ENCODE measurements at places on chromosomes 7 and 10.

DNA sequence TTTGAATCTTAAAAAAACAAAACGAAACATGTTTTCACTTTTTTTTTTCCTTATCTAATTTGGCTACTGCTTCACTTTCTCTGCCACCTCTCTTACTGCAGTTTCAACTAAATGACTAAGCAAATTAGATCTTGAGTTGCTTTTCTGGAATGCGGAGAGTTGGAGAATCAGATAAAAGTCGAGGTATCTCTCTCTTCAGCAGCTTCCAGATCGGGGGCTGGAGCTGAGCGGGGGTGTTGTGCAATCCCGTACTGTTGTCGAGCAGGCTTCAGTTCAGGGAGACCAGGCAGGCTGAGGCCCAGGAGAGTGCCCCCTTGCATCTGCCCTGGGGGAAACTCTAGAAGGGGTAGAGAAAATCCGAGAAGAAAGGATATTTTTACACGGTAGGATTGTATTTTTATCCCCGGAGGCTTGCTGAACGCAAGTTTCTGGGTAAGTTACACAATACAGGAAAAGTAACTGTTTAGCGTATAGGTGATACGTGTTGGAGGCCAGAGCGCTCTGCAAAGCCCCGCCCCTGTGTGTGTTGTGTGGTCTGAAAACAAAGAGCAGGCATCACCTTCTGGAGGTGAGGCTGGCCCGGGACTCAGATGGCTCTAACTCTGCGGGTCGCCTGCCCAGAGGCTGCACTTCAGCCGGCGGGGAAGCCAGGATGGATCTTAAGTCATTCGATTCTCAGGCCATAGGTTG, 116.6 kb downstream of the KLF6 start:
- DNase-seq, result peak; percentile 11

- no peak for DNase-seq
Measured at GRCh38 chr7:69759373-69759772, 161.1 kb downstream of the AUTS2 start.

- peak; percentile 32 for DNase-seq
Measured at GRCh38 chr7:16753932-16754855, 639 bp downstream of the TSPAN13 start.

- no peak for DNase-seq
Measured at GRCh38 chr7:114631249-114631822, 216.7 kb downstream of the FOXP2 start.

GRCh38 chr7:27564881-27565482, 97.7 kb downstream of the HIBADH start:
- DNase-seq, result no peak

GRCh38 chr10:43384252-43385221, 13.1 kb downstream of the FXYD4 start:
- no peak for DNase-seq

DNA sequence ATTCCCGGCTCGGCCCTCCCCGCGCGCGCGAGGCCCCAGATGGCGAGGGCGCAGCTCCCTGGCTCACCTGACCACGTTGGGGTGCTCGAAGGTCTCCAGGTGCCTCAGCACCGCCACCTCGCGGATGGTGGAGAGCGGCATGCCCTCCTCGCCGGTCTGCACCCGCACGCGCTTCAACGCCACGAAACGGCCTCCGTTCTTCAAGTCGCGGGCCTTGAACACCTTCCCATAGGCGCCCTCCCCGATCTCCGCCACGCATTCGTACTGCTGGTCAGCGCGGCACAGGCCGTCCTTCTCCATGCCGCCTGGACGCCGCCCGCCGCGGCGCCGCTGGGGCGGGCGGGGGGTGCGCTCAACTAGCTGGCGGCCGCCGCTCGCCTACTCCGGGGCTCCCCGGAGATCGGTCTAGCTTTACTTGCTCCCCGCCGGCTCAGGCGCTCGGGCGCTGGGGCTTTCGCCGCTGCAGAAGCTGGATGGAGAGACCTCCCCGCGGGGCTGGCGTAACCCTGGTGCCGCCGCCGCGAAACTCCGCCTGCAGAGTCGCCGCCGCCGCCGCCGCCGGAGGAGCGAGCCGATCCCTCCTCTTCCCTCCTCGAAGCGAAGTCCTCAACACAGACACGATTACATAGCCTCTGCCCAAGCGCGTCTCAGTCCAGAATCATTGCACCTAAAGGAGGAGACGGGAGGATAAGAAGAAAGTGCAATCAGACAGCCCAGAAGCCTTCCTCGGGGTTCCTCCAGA, 3.2 kb downstream of the CDK6 start:
- DNase-seq, result peak; percentile 88

DNA sequence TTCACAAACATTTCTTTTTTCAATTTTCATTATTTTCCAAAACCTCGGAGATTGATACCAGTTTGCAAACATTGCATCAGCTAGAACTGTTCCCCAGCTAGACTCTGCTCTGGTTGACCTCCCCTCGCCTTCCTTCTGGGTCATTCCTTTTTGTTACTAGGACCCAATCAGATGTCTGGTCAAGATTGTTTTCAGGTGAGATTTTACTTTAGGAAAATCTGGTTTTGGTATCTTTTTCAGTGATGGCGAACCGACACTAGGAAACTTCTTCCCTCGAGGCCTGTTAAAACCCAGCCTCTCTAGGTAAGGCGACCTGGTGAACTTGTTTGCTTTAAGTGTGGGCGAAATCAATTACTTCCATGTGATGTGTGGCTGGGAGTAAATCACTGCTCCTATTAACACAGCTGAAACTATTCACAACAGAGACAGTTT, 8.4 kb downstream of the PROSER2 start:
- DNase-seq, result no peak

- no peak for DNase-seq
Measured at GRCh38 chr10:79111846-79112614, 43.3 kb downstream of the ZMIZ1 start.

- DNase-seq, result no peak
Measured at GRCh38 chr10:93437086-93437945, 44.8 kb downstream of the MYOF start.

DNA sequence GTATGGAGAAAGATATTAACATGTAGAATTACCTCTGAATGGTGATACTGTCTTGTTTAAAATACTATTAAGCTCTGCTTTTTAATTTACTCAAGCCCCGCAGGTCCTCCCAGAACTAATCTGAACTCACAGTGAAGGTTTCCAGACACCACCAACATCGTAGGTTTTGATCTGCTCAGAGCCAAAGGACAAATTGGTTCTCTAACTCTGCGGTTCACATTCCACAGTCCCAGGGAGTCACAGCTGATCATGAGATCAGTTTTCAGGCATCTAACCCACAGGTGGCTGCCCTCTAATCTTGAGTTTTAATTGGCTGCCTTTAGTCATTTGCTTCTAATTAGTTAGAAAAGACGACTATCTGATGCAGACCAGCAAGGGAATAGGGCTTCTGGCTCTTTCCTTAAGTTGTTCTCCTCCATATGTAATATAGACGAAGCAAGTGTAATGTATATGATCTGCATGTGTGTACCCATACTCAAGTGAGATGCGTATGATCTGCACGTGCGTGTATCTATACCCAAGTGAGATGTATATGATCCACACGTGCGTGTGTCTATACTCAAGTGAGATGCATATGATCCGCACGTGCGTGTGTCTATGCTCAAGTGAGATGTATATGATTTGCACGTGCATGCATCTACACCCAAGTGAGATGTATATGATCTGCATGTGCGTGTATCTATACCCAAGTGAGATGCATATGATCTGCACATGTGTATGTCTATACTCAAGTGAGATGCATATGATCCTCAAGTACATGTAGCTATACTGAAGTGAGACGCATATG, 331.5 kb upstream of the NPVF start:
- DNase-seq, result no peak

GRCh38 chr7:69738396-69738951, 140.2 kb downstream of the AUTS2 start:
- no peak for DNase-seq

- DNase-seq, result no peak
Measured at GRCh38 chr7:2040893-2041270, 191.9 kb downstream of the MAD1L1 start.

DNA sequence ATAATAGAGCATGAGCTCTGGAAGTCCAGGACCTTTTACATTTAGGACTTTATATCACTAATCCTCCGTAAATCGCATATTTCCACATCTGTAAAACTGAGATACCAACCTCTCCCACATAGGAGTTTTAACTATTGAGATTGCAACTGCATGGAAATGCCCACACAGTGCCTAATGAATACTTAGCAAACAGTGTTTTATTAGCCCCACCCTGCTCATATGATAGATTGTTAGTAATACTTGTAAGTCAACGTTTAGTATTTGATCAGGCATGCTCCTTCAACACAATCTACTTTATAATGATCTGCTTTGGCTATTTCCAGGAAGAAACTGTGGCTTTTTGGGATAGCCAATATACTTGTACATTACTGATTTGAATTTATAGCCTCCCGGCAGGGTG, 8.5 kb downstream of the PDZD8 start:
- no peak for DNase-seq

- no peak for DNase-seq
Measured at GRCh38 chr7:135855846-135856245, 107.2 kb upstream of the FAM180A start.

- no peak for DNase-seq
Measured at GRCh38 chr7:113873554-113874151, 45.2 kb downstream of the PPP1R3A start.

DNA sequence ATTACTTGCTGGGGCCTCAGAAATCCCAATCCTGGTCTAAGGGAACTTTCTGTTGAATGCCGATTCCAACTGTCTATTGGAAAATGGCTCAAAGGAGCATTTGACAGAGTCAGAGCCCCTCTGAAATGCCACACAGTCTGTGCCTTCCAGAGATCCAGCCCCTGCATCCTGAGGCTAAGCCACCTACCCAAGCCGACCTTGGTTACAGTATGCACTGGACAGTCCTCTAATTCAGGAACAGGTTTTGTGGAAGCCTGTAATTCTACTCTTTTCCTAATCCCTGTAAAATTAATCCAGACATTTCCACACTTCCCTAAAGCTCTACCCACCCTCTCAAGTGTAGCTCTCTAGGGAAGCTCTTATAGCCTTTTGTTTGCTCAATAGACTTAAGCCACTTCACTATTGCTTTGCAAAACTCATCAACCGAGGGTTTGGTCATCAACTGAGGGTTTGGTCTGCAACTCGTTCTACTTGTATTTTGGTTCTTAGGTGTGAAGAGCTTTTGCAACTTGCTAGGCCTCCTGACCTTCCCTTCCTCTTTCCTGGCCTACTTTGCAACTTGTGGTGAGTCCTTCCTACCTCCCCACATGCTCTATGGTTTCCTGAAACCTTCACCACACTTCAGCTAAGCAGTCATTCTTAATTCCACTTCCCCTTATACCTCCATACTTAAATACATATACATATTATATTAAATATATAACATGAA, 364.8 kb downstream of the SFMBT2 start:
- DNase-seq, result no peak

DNA sequence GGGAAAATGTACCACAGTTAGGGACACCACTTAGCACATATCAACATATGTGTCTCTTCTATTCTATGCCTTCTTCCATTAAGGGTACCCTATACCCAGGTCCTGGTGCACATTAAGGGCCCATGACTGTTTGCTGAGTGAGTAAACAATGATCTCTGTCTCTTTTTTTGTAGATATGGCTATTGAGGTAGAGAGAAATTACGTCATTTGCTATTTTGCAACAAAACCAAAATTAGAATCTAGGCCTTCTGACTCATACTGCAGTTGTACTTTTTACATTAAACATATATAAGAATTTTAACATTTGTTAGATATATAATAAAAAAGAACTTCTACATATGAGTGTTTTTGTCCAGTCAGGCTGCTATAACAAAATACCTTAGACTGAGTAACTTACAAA, 683.2 kb upstream of the LRRN3 start:
- DNase-seq, result no peak

GRCh38 chr10:90965720-90966119, 44.8 kb upstream of the ANKRD1 start:
- no peak for DNase-seq

DNA sequence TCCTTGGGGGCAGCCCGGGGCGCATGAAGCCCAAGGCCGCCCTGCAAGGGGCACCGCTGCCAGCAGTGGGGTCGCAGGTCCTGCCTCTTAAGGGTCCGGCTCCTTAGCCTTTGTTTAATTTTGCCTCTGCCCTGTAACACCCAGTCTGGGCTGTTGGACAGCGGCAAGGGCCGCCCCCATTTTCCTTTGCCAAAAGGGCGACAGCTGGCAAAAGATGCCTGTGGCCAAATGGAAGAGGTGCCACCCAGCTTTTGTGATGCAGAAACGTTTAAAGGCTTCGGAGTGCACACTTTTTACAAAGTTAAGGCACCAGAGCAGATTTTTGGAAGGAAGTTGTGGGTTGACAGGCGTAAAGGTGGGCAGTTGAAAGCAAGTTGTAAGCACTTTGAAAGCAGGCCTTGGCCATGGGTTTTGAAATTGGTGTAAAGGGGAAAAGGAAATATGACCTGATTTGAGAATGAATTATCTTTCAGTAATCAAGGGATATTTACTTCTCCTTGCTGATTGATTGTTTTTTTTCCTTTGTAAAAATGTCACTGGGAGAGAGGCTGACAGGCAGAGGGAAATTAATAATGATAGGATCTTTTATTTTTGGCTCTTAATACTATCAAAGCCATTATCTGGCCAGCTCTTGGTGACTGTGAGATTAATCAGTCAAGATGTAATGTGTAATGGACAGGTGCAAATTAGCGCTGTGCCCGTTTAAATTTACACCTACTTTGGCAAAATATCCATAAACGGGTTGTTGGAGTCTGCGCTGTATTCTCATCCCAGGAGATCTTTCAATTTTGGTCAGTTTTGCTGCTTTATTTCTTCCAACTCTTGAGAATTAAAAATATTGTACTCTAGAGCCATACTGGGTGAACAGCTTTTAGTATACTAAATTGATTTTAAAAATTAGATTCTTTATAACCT, 1.2 kb downstream of the CASD1 start:
- DNase-seq, result no peak

DNA sequence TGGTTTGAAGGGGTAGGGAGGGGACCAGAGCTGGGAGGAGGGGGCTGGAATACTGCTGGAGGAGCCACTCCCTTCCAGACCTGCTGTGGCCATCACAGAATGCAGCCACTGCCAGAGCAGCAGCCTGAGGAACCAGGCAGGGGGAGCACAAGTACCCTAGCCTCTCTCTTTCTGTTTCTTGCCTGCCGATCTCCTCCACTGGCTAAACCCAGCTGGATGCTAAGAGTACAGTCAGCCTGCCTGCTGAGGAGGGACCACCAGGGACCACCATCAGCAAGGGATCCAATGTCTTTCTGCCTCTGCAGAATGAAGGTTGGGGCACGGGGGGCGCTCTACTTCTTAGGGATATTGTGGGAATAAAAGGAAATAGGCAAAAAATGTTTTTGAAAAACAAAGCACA, 4.7 kb downstream of the BLVRA start:
- no peak for DNase-seq

- DNase-seq, result no peak
Measured at GRCh38 chr10:30775779-30776591, 146.4 kb upstream of the LYZL2 start.

DNA sequence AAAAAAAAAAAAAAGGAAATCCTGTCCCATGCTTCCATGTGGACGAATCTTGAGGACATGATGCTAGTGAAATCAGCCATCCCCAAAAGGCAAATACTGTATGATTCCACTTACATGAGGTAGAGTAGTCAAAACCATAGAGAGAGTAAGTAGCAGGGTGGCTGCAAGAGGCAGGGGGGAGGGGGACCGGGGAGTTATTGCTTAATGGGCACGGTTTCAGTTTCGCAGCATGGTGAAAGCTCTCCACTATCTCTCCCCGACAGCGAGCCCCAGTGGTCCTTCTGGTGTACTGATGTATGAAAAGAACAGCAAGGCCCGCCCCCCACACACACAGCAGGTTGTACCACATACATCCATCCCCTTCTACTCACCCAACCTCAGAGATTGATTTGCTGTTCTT, 32.8 kb downstream of the NOD1 start:
- no peak for DNase-seq

Data from hematopoietic multipotent progenitor cell treated with erythropoietin and hydrocortisone succinate and interleukin-3 and kit ligand, for 15 days (in vitro differentiated cells).